Uterine smooth muscle cell (primary cell): ENCODE measurements at places on chromosomes 16 and 17. TPM values are rescaled to one million over a fixed set of nuclear protein-coding genes. Genes with fewer than 3 reads are reported as not detected.

NOD2 gene
- 0.22 and 0.25 TPM in 2 replicates for total RNA-seq

NAE1 gene
- total RNA-seq = 69.6 and 122 TPM in 2 replicates

CCL8 gene
- not detected in 2 replicates for total RNA-seq

SSTR5 gene
- total RNA-seq = 0.12 TPM in 1 of 2 replicates, not detected in the other

TPSD1 gene
- not detected in 2 replicates for total RNA-seq

LITAFD gene
- not detected in 2 replicates for total RNA-seq

CCDC57 gene
- total RNA-seq = 21.7 and 22.1 TPM in 2 replicates

MAP1LC3B gene
- total RNA-seq = 27.8 and 30.9 TPM in 2 replicates

FOXO3B gene
- total RNA-seq = 3.7 and 5.1 TPM in 2 replicates

KCNJ2 gene
- total RNA-seq = 2.8 and 6.6 TPM in 2 replicates

IRX3 gene
- 0.12 and 0.22 TPM in 2 replicates for total RNA-seq

HSD17B1 gene
- 2.3 and 3.7 TPM in 2 replicates for total RNA-seq

RHBDL1 gene
- total RNA-seq = 2.9 and 5.9 TPM in 2 replicates

FBXO39 gene
- total RNA-seq = 0.25 and 0.33 TPM in 2 replicates

PNMT gene
- total RNA-seq = 0.22 TPM in 1 of 2 replicates, not detected in the other

TAT gene
- not detected in 2 replicates for total RNA-seq

OR1A1 gene
- not detected in 2 replicates for total RNA-seq

DPEP1 gene
- total RNA-seq = not detected in 2 replicates

SLC5A2 gene
- total RNA-seq = under 0.01 TPM in 1 of 2 replicates, not detected in the other

CBX2 gene
- 2.0 and 2.3 TPM in 2 replicates for total RNA-seq

FAAP100 gene
- total RNA-seq = 17.8 and 21.4 TPM in 2 replicates
